ENCODE measurements at places on chromosomes 1 and 21.

- DNase-seq, result peak; percentile 53
Observed at GRCh38 chr1:27527890-27528817, 38.2 kb upstream of the WASF2 start.

- peak; percentile 57 for DNase-seq
Observed at GRCh38 chr1:44036409-44037139, 5.3 kb upstream of the SLC6A9 start.

DNA sequence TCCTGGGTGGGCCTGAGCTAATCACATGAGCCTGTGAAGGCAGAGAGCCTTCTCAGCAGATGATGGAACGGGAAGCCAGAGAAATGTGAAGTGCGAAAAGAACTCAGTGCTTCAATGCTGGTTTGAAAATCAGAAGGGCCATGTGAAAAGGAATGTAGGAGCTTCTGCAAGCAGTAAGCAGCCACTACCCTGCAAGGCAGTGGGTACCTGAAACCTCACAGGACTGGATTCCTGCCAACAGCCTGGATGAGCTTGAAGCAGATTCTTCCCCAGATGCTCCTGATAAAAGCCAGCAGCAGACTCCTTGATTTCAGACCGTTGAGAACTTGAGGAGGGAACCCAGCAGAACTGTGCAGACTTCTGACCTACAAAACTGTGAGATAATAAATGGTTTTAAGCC is 158.6 kb downstream of the SYT2 start:
- DNase-seq, result no peak

GRCh38 chr21:17903029-17903806 is 84.1 kb upstream of the C21orf91 start:
- no peak for DNase-seq

DNA sequence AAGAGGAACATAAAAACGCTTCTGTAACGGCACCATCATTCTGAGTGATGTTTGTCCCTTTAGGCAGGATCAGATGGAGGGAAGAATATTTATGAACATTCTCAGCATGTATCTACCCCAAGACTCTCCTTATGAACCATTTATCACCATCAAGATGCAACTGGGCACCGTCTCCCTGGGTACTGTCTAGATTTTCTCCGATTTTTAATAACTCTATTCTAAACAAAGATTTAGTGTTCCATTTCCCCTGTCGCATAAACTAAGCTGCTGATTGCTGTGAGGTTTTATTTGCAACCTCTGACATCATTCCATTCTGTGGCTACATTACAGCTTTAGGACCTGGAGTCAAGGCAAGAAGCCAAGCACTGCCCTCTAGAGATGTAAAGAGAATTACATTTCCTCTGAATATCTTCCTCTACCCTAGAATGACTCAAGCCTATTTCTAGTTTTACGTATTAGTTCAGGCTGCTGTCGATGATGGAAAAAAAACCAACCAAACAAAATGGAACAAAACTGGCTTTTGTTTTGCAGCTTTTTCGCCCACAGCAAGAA is 130.1 kb upstream of the MAP1LC3C start:
- no peak for DNase-seq

DNA sequence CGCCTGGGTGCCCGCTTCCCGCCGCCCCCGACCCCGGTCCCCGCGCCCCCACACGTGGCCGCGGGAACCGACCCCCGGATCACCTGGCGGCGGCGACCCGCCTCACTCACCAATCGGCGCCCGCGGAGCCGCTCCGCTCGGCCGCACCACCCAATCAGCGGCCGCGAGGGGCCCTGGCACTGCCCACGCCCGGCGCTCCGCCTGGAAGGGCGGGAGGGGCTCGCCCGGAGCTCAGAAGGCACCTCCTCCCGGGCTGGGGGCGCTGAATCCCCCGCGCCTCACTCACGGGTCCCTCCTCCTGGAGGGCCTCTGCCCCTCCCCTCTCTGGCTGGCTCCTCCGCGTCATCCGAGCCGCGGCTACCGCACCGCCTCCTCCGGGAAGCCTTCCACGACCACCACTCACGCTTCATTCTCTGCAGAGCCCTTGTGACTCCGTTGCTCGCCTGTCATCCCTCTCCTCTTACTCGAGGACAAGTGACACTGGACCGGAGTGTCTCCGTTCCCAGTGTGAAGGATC is 374 bp downstream of the SH2D5 start:
- DNase-seq, result peak; percentile 79

DNA sequence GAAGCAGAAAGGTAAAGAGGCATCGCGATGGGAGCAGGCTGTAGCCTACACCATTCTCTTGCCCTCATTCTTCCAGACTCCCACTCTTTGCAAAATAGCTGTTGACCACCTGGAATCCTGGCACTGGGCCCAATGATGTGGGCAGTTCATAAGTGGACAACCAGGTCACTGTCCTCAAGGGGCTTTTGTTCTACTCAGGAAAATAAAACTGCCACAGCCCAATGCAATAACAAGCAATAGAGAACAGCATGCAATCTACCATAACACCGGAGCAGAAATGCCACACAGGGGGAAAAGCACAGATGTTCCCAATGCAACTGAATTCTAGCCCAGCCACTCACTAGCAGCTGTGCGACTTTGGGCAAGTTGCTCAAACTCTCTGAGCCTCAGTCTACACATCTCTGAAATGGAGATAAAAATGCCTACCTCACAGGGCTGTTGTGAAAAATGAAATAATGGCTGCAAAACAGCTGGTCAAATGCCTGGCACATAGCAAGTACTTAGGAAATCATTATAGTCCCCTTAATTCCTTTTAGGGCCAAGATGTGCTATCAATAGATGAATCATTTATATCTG is 56.7 kb downstream of the NENF start:
- no peak for DNase-seq

DNA sequence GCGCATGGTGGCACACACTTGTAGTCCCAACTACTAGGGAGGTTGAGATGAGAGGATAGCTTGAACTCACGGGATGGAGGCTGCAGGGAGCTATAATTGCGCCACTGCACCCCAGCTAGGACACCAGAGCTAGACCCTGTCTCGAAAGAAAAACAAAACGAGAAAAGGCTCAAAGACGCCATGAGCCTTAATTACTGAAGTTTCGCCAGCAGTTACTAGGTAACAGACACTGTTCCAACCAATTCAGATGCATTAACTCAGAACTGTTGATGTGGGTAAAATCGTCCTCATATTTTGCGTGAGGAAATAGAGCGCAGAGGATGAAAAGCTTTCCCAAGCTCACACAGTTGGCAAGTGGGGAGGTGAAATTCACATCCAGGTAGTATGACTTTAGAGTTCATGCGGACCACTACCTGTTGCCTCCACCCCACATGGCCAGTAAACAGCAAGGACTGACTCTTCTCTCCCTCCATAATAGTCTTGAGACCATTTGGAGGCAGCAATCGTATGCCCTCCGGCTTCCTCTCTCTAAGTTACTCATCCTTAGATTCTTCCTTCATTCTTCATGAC is 40.1 kb downstream of the INAVA start:
- no peak for DNase-seq

DNA sequence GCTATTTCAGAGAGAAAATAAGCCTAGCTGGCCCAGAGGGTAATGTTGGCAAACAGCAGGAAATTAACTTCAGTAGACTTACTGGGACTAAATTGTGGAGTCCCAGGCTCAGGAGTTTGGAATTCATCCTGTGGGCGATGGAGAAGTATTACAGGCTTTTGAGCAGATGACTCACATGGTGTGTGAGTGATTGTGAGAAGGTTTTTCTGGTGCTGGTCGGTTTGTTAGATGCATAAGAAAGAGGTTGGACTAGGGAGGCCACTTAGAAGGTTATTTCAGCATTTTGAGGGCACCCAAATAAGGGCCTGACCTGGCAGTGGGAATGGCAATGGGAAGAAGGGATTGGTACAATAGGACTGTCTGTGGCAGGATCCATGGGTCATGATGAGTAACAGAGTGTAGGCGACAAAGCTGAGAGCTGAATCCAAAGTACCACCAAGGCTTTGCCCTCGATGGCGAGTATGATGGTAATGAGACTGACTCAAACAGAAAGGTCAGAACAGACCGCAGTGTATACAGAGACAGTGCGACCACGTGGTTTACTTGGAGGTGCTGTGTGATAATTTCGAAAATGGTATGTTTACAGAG is 69.2 kb upstream of the KIF26B start:
- DNase-seq, result no peak

- no peak for DNase-seq
Observed at GRCh38 chr1:185062710-185063370, 17.5 kb downstream of the RNF2 start.

GRCh38 chr1:109617291-109617801 is 2.1 kb downstream of the GNAT2 start:
- DNase-seq, result no peak

DNA sequence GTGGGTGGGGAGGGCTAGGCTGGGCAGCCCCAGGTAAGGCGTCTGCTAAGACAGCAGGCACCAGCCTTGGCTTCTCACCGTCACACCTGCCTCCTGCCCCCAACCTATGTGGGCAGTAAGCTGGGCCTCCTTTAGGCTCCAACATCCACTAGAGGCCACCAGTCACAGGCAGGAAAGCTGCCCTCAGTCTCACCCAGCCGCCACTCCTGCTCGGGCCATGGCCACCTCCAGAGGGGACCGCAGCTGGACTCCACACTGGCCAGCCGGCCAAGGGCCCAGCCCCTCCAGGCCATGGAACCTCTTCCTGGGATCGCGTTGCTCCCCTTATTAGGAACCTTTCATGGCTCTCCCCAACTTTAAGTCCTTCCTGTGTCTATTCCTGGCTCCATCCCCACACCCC is 74.5 kb downstream of the MRPL37 start:
- no peak for DNase-seq

- DNase-seq, result no peak
Observed at GRCh38 chr1:40383488-40384412, 10.2 kb downstream of the SMAP2 start.

- DNase-seq, result no peak
Observed at GRCh38 chr1:224733027-224733911, 117.2 kb downstream of the CNIH3 start.

DNA sequence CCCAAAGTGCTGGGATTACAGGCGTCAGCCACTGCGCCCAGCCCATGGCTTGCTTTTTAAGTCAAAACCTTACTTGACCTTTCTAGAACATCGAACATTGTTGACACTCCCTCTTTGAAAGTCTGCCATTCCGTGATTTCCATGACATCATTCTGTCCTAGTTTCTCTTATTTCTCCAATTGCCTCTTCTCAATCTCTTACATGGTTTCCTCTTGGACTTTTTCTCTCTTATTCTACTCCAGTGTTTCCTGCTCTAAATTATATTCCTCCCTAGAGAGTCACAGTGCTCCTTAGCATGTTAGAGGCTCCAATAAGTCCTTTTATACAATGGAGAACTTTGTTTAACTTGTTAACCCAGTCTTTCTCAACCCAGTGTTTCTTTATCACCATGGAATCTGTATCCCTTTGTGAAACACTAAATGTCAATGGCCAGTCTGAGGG is 25.5 kb downstream of the JAM2 start:
- DNase-seq, result no peak

DNA sequence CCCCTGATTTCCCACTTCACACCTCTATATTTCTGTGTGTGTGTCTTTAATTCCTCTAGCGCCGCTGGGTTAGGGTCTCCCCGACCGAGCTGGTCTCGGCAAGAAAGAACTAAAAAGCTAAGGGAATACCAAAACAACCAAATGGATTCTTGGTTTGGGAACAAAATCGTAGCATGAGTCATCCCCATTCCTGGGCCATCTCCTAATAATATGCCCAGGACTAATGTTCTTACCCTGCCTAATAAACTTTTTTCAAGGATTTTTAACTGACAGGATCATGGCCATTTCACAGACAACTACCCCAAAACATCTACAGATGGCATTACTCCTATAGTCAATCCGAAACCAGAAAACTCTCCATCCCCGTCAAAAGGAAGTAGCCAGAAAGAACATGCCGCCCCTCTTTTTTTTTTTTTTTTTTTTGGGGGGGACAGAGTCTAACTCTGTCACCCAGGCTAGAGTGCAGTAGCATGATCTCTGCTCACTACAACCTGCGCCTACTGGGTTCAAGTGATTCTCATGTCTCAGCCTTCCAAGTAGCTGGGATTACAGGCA is 4.1 kb upstream of the HPDL start:
- no peak for DNase-seq

- no peak for DNase-seq
Observed at GRCh38 chr1:173048621-173049321, 2.0 kb downstream of the TNFSF18 start.

GRCh38 chr1:178533121-178533946 is 20.4 kb downstream of the TEX35 start:
- no peak for DNase-seq

- no peak for DNase-seq
Observed at GRCh38 chr1:28282426-28283407, 23.4 kb downstream of the SESN2 start.

DNA sequence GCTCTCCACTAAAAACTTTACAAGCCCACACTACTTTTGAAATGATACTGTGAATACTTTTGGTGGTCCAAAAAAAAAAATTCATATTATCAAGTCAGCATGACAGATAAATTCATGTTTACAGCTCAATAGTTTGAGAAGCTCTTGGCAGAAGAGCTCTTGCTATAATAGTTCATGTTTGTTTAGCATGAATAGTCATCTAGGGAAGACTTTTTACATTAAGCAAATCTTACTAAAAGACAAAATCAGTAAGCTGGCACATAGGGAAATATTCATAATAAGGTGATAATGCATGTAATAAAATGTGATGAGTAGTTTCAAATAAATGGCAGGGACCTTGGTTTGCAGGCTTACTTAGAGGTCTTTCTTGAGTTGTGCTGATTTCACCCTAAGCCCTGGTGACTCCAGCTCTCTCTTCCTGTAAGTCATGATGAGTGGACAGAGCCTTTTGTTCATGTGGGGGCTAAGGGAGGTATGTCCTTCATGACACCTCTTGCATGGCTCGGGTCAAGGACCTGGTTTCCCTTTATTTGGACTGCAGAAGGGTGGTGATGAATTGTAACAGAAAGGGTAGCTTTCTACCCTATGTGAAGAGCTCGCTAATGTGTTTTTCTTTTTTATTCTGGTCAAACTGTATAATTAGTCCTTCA is 166.7 kb downstream of the GABPA start:
- DNase-seq, result no peak

GRCh38 chr1:232594768-232595698 is 34.9 kb downstream of the SIPA1L2 start:
- no peak for DNase-seq

- no peak for DNase-seq
Observed at GRCh38 chr1:214966346-214966745, 116.2 kb upstream of the KCNK2 start.

GRCh38 chr1:206693029-206693428 is 8.3 kb downstream of the MAPKAPK2 start:
- no peak for DNase-seq
